ENCODE measurements at places on chromosomes 1 and 21.

DNA sequence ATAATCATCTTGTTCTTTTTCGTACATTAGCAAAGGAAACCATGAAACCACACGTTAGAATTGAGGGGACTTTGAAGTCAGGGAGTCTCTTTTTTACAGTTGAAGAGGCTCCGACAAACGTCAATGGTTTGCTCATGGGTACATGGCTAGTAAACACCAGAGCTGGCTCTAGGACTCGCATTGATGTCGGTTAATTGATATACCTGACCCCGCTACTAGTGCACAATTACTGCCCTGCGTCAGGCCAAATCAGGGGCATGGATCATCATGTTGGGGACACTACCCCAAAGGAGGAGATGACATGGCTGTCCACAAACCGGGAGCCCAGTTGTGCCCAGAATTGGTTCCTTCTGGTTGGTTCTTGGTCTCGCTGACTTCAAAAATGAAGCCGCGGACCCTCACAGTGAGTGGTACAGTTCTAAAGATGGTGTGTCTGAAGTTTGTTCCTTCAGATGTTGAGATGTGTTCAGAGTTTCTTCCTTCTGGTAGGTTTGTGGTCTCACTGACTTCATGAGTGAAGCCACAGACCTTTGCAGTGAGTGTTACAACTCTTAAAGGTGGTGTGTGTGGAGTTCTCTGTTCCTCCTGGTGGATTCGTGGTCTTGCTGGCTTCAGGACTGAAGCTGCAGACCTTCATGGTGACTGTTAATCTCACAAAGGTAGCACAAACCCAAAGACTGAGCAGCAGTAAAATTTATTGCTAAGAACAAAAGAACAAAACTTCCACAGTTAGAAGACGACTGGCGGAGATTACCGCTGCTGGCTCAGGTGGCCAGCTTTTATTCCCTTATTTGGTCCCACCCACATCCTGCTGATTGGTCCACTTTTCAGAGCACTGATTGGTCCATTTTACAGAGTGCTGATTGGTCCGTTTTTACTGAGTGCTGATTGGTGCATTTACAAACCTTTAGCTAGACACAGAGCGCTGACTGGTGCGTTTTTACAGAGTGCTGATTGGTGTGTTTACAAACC, 126.9 kb upstream of the ERRFI1 start:
- no peak for DNase-seq

DNA sequence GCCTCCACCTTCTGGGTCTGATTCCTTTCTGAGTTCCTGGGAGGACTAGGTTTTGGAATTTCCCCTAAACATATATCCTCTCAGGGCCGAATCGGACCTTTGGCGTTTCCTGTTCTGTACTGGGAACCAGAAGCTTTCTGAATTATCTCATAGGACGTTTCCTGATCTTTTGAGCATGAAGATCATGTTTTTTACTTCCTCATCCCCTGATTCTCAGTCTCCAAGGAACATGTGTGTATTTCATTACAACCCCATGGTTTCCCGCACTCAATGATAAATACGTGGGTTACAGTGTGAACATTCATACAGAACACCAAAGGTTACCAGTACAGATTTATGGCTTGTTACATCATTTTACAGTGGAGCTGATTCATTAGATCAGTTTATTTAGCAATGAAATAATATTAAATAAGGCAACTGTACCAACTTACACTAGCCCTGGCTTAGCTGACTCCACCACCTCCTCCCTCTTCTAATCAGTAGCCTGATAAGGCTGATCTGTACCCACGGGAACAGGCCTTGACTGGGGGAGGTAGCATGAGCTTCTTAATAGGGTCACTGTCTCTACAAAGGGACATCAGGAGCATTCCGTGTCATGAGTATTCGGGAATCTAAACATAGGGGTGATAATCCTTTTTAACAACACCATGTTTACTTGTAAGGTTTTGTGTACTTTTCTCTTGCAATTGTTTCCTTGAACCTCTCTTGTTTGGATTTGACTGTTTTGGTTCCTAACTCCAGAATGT, 57.8 kb upstream of the ERRFI1 start:
- DNase-seq = no peak

DNA sequence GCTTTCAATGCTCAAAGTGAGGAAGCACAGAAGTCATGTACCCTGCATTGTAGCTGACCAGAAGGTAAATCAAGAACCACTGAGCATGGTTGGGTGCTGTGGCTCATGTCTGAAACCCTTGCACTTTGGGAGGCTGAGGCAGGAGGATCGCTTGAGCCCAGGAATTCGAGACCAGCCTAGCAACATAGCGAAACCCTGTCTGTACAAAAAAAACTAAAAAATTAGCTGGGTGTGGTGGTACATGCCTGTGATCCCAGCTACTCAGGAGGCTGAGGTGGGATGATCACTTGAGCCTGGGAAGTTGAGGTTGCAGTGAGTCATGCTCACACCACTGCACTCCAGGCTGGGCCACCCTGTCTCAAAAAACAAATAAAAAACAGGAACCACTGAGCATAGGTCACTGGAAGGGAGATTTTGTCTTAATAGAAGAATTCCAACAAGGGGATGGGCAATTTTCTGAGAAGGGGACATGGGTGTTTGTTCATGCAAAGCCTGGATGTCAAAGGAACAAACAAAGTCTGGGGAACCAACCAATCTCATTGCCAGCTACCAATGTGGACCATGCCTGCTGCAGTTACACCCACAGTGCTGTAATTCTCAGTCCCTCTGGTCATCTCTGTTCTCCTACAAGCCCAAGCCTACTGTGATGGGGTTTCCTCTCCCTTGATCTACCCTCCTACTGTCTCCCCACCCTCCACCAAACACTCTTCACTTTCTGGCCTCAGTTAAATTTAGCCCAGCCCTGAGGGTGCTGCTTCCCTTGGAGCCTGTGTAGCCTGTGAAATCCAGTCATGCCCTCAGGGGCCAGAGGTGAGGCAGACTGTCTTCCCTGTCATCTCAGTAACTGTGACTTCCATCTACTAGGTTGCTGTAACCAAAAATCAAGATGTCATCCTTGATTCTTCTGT, 47.9 kb downstream of the ELF3 start:
- DNase-seq = no peak

DNA sequence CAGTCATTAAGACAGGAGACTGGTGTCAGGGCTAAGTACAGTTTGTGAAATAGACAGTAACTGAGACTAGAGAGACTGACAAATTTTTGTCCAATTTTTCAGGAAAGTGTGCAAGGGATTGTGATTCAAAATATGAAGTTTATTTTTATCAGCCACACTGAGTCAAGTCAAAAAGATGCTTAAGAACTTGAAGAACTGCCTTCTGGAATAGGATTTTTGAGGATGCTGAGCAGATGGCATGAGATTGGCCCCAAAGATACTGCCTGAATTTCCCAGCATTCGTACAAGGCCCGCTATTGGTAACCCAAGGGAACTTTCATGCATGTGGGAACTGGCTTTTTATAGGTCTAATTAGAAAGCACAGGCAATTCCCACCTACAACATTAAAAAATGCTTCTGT, 610.0 kb downstream of the LMO4 start:
- no peak for DNase-seq

DNA sequence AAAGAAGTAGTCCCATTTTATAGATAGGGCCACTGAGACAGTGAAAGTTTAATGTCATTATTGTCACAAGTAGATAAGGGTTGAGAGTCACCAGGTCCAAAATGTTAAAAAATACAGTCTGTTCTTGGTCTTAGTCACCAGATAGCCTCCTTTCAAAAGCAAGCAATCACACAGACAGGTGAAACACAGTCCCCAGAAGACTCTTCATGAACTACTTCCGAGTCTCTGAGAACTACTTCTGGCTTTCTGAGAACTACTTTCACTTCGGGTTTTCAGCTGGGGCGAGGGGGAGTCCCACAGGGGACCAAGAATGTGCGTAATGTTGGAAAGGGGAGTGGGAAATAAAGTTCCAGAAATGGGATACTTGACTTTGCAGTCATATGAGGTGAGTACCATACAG, 143.2 kb downstream of the HHIPL2 start:
- DNase-seq = no peak

- DNase-seq = no peak
Observed at GRCh38 chr21:25903607-25904006, 168.8 kb downstream of the GABPA start.

GRCh38 chr1:160166166-160166868, 14.9 kb downstream of the ATP1A4 start:
- no peak for DNase-seq

- no peak for DNase-seq
Observed at GRCh38 chr1:43439781-43440180, 13.9 kb downstream of the HYI start.

DNA sequence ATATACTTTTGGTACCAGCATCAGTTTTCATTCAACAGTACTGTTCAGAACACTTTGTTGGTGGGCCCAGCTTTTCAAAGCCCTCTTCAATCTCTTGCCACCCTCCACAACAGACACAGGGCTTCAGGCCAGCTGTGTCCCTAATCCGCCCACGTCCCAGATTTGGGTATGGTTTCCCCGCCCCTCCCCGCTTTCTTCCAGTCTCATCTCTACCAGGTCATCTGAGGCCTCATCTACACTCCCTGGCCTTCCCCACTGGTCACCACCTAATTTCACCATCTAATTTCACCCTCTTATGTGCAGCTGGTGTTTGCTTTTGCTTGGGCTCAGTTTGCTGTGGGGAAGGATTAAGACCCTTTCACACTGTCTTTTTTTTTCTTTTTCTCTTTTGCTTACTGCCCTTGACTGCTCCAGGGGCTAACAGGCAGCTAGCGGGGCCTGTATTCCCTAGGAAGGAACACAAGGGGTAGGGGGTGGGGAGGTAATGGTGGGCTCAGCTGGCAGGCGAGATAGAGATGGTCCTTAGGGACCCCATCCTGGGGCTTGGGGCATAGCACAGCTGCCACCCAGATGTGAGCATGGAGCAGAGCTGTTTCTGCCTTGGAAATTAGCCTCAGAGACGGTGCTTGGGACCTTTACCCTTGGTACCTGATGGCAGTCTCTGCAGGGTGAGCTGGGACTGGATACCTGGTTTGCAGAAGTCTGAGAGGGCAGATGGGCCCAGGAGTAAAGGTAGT, 3.8 kb upstream of the EPB41 start:
- DNase-seq = no peak

DNA sequence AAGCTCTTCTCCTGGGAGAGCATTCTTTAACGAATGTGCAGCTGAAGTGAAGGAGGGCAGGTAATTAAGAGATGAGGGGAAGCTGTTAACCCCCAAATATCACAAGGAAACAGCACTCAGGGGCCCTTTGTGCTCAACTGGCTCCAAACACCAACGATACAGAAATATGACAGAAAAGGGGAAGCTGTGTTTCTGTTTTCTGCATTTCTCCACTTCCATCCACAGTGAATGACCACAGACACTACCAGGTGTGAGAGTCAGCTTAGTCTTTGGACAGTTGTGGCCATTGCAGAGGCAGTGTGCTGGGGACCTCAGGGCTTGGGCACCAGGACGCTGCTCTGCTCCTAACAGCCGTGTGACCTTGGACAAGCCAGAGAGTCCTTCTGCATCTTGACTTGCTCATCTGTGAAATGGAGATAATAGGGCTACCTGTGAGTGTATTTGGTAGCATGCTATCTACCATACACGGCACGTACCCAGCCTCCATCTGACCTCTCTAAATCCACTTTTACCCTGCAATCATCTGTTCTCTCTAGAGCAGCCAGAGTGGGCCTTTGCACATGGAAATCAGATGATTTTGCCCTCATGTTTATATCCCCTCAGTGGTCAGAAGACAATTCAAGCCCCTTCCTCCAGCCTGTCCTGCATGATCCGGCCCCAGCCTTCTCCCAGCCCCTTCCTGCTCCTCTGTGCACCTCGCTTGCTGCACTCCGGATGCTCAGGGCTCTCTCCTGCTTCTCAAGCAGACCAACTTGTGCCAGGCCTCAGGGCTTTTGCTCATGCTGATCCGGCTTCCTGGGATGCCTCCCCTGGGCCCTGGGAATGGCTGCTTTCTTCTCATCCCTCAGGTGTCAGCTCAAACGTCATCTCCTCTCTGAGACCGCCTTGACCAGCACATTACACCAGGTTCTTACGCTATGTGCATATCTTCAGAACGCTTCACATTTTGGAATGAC, 4.7 kb upstream of the TINAGL1 start:
- no peak for DNase-seq

GRCh38 chr1:241836941-241837340, 11.1 kb upstream of the EXO1 start:
- DNase-seq = no peak

Data from GM04503 (cell line).